NCI-H187 treated with DMSO at 0.1 percent for 48 hours (cell line): ENCODE measurements at places on chromosomes 2 and 18.

- DNase-seq = no peak
Measured at GRCh38 chr18:60200558-60200957, 172.0 kb downstream of the MC4R start.

DNA sequence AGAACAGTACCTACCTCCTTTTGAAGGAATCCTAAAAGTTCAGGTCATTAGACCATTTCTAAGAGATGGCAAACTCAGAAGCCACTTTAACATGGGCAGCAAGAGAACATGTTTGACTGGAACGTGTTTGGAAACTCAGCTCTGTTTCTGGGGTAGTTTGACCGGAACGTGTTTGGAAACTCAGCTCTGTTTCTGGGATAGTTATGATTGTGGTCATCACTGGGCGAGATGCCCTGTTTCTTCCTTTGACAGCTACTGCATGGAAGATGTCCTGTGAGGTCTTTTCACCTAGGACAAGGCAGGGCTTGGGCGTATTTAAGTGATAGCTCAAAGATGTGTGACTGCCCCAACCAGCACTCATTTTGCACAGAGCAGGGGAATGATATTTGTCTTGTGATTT is 19.9 kb upstream of the SERPINB13 start:
- DNase-seq = no peak

GRCh38 chr2:73259276-73259675 is 25.0 kb downstream of the FBXO41 start:
- no peak for DNase-seq

GRCh38 chr2:49240608-49241007 is 86.3 kb upstream of the FSHR start:
- DNase-seq = no peak

DNA sequence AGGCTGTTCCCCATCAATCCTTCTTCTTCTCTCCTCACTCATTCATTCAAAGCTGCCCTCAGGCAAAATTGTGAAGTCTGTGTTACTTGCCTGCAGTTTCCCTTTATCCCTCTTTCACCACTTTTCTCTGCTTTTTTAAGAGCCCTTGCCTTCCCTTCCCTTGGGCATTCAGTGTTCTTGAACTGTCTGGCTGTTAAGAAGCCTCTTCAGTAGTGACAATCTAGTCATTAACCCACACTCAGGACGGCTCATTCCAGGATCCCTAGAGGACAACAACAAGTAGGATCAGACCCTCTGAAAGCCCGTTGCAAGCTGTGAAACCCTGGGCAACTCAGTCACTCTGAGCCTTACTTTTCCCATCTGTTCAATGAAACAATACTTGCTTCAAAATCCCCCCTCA is 615.7 kb downstream of the EPHA4 start:
- DNase-seq = no peak

- DNase-seq = no peak
Measured at GRCh38 chr2:224892574-224893204, 149.6 kb downstream of the DOCK10 start.

GRCh38 chr18:12394428-12394827 is 13.3 kb upstream of the PRELID3A start:
- no peak for DNase-seq

DNA sequence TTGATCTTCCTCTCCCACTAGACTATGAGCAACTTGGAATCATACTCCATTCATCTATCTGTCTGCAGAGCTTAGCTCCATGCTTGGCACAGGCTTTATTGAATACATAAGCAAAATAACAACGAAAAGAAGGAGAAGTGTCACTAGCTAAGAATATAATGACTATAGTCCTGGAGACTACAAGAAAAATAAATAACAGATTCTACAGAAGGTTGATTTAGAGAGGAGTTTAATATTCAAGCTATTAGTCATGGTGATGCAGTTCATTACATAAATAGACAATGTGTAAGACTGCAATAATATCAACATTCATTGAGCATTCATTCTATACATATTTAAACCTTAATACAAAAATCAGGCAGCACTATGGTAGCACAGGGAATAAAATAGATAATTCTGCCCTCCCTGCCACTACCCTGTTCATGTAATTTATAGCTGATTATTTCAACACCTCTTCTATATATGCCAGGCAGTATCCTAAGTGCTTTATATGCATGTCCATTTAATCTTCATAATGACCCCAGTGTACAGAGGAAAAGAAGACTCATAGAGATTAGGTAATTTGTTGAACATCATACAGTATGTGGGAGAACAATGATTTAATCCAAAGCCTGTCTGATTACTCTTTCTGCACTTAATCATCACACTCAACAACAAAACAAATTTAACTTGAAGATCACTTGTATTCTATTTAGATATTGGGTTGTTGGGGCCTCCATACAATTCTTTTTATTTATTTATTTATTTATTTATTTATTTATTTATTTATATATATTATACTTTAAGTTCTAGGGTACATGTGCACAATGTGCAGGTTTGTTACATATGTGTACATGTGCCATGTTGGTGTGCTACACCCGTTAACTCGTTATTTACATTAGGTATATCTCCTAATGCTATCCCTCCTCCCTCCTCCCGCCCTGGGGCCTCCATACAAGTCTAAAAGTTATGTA is 165.3 kb downstream of the RNF152 start:
- DNase-seq = no peak

GRCh38 chr2:192828175-192828574 is 633.4 kb upstream of the TMEFF2 start:
- no peak for DNase-seq

DNA sequence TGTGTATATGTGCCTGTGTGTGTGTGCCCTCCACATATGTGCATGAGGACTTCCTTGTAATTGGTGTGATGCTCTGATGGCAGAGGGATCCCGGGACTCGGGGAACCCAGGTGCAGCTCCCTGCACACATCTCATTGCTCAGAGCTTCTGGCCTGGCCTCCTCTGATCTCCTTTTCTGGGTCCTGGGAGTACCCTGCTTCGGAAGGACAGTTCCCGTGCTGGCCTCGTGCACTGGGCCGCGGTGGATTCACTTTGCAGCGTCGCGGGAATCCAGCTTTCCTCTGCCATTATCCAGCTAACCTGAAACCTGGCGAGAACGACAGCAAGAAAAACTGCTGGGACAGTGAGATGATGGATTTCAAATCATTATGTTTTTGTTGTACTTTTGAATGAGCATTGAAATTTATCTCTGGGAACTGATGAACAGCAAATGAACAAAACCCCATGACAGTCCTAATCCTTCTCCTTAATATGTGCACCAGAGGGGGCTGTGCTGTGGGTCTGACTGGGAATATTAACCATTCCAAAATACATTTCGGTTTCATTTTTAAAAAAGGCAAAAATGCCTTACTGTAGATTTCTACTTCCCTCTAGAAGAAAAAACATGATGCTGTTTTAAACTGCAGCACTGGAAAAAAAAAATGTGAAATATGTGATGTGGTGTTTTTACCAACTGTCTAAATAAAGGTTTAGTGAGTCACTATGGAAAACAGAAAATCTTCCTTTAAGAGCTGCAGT is 78.2 kb downstream of the PTGR3 start:
- no peak for DNase-seq

DNA sequence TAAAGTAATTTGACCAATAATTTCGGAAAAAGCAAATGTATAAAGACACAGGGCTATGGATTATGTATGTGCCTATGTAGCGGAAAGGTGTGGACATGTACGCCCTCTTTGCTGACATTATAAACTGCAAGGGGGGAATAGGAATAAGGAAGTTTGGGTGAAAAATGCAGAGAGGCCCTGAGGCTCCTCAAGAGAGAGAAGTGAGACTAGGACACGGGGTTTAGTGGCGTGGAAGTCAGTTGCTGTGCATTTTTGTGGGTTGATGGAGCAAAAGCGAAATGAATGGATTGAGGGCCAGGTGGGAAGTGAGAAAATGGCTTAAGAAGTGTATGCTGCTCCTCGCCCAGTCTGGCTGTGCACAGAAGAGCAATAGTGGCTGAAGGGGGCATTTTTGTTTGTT is 96.2 kb upstream of the B3GNT7 start:
- no peak for DNase-seq

- no peak for DNase-seq
Measured at GRCh38 chr2:75710220-75710576, 517 bp downstream of the GCFC2 start.

DNA sequence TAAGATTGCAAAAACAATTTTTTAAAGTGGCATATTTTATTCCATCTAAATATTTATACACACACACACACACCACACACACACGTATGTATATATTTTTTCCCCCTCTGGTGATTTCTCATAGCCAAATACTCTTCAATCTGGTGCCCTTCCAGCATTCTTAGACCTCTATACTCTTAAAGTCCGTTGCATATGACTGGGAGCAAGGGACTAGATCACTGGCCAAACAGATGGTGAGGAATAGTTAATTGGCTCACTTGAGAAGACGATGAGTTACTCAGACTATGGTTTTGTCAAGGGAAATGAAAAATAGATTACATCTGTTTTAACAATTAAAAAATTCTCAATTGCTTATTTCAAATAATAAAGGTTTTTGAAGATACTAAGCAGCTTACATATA is 512.5 kb upstream of the LRRTM4 start:
- no peak for DNase-seq
